ENCODE measurements at places on chromosomes 1 and 21. TPM values are rescaled to one million over a fixed set of nuclear protein-coding genes. Genes with fewer than 3 reads are reported as not detected.

DNA sequence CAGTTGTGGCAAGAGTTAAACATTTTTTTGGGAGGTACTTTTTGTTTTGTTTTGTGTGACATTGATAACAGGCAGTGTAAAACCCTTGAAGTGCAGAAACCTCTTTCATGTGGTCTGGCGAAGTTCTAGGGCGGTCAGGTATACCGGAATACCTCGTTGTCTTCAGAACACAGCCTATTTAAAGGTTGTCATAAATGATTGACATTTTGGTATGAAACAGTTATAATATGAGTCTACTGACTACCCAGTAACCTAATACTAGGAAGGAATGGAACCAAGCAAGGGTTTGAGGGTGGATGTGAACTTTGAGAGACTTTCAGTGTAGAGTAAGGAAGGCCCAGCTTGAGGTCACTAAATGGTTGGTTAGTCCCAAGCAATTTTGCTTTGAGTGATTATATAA is 40.5 kb downstream of the PATJ start:
- no peak overlapping the region for H3K4me3 ChIP-seq
- no peak overlapping the region for H3K27ac ChIP-seq
- H3K4me1 ChIP-seq, result no peaks in the 10 kb centered on the region
- no peaks in the 10 kb centered on the region for H3K36me3 ChIP-seq
- H3K27me3 ChIP-seq, result no peaks in the 10 kb centered on the region
- DNase-seq, result no peak

DNA sequence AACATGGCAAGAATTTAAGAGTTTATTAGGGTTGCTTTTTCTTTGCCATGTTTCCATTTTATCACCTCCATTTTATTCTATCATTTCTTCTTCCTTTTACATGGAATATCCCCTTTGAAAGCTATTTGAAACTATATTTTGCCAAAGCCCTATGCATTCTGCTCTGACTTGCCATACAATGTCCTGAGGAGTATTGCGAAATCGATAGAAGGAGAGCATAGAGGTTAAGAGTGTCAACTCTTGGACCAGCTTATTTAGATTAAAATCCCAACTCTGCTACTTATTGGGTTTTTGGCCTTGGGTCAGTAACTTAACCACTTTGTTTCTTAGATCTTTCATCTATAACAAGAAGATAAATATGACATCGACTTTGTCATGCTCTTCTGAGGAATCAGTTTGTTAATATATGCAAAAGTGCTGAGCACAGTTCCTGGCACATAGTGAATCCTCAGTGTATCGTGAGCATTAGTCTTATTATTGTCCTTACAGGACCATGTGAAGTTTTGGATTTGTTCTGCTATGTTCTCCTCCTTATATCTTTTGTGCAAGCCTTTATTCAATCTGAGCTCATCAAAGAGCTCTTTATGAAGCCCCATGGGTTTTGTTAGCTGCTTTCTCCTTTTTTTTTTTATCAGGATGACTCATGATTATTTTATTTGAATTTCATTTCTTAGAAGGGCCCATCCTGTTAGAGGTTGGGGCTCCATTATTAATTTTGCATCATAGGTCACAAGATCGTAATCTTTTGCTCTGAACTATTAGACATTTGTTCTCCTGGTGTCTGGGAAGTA is 17.6 kb downstream of the ACKR1 start:
- no peak overlapping the region for H3K27ac ChIP-seq
- peaks cover 4% of the 10 kb centered on the region for H3K27me3 ChIP-seq
- no peak overlapping the region for H3K4me3 ChIP-seq
- H3K4me1 ChIP-seq, result no peaks in the 10 kb centered on the region
- DNase-seq, result no peak
- H3K36me3 ChIP-seq, result no peaks in the 10 kb centered on the region

DNA sequence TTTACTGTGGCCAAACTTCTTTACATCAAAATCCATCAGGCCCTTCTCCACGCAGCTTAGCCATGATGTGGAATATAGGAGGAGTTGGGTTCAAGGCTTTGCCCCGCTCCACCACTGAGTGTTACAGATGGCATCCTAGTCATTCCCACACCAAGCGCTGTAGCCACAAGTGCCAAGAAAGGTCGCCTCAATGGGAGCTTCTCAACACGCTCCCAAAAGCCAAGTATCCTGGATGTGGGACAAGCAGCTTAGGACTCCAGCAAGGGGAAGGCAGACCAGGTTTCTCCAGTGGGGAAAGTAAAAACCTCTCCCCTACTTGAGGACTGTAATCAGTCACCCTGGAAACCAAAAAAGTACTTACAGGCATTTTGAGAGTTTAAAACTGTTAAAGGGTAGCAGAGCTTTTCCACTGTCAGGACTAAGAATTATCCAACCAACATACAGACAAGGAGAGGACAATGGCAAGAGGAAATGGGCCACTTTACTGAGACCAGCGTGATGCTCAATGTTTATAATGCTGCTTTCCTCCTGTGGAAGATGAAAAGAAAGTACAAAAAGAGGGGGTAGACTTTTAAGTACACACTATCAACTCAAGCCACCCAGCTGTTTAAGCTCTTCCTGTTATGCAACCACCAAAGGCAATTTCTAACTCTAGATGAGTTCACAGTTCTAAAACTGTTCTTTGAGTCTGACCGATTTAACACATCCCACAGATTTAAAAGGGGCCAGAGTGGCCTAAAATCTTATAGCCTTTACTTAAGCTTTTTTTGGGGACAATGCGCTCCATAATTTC is 120.7 kb upstream of the KRTAP19-8 start:
- H3K36me3 ChIP-seq, result no peaks in the 10 kb centered on the region
- H3K4me1 ChIP-seq, result peaks cover 26% of the 10 kb centered on the region
- peak; percentile 40 for DNase-seq
- H3K27me3 ChIP-seq, result no peaks in the 10 kb centered on the region
- H3K27ac ChIP-seq, result no peak overlapping the region

DNA sequence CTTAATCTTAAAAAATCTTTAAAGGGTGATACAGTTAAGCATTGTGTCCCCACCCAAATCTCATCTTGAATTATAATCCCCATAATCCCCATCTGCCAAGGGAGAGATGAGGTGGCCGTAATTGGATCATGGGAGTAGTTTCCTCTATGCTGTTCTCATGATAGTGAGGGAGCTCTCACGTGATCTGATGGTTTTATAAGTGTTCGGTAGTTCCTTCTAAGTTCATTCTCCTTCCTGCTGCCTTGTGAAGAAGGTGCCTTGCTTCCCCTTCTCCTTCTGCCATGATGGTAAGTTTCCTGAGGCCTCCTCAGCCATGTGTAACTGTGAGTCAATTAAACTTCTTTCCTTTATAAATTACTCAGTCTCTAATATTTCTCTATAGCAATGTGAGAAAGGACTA is 10.7 kb downstream of the DHRS3 start:
- no peaks in the 10 kb centered on the region for H3K27me3 ChIP-seq
- H3K4me1 ChIP-seq, result peaks cover 47% of the 10 kb centered on the region
- no peaks in the 10 kb centered on the region for H3K36me3 ChIP-seq
- H3K27ac ChIP-seq, result no peak overlapping the region

The OR2T35 gene
- not detected for total RNA-seq
